NCI-H187 treated with DMSO at 0.1 percent for 48 hours (cell line): ENCODE measurements at places on chromosomes 7 and 10.

- no peak for DNase-seq
These were observed 4.0 kb upstream of the PLXNA4 start for GRCh38 chr7:132580277-132580676.

- DNase-seq: no peak
These were observed 17.3 kb downstream of the MLXIPL start for GRCh38 chr7:73606801-73607691.

GRCh38 chr7:111560773-111561653 is 1.3 kb downstream of the IMMP2L start:
- no peak for DNase-seq

GRCh38 chr7:80950550-80950967 is 31.7 kb upstream of the SEMA3C start:
- no peak for DNase-seq

- DNase-seq: no peak
These were observed 194.6 kb downstream of the MLLT10 start for GRCh38 chr10:21728618-21729017.

- DNase-seq: no peak
These were observed 29.9 kb downstream of the POLL start for GRCh38 chr10:101558204-101558603.

DNA sequence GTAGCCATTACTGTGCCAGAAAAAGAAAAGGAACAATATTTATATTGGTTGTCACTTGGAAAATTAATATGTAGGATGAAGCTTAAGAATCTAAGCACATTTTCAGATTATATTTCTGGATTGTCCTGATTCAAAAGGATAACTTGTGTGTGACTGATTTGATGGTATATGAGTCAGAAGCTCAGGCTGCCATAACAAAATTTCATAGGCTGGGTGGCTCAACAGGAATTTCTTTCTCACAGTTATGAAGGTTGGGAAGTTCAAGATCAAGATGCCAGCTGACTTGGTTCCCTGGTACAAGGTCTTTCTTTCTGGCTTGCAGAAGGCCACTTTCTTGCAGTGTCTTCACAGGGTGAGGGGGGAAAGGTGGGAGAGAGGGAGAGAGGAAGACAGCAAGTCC is 108.5 kb downstream of the ST7 start:
- DNase-seq: no peak

GRCh38 chr10:58266003-58266825 is 1.5 kb downstream of the IPMK start:
- DNase-seq: no peak

DNA sequence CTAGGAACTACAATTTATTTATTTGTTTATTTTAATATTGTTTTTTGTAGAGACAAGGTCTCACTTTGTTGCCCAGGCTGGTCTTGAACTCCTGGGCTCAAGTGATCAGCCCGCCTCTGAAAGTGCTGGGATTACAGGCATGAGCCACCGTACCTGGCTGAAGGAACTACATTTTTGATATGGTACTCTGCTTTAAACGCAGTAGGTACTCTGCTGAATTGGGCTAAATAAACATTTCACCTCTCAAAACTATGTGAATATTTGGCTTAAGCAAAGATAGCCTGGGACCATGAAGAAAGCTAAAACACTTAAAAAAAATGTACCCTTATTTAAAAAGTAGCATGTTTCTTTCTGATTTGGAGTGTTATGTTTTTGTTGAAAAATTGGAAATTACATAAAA is 138.2 kb downstream of the ADK start:
- no peak for DNase-seq

GRCh38 chr7:92872701-92873100 is 36.3 kb upstream of the CDK6 start:
- no peak for DNase-seq

- DNase-seq: no peak
These were observed 44.0 kb downstream of the CCDC7 start for GRCh38 chr10:32489901-32490300.

DNA sequence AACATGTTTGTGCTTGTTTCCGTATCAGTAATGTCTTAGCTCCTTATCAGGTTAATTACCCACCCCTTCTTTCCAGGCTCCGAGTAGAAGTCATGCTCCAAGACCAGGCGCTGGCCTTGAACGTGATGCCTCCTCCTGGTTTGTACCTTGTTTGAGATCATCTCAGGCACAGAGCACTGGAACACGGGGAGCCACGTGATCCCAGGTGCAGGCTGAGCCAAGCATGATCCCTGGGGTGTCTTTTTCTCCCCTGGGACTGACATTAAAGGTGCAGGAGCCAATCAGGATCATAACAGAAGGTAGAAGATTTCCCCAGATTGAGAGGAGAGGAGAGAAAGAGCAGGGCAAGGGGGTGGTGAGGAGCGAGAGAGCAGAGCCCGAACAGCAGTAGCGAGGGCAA is 626.1 kb upstream of the GALNT17 start:
- no peak for DNase-seq

DNA sequence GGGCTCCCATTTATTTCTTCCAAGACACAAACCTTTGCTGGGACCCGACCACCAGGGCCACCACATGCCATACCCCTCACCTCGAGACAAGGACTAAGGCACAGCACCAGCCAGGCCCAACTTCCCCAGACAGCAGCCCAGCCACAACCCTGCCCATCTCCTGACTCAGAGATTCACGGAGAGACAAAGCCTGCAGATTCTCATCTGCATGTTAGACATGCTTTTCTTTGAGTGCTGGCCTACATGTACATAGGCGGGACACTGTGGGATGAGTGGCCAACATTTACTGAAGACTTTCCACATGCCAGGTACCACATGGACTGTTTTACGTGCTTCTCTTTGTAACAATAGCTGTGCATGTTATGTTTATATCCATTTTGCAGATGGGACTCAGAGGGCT is 221.3 kb upstream of the ZMIZ1 start:
- no peak for DNase-seq

DNA sequence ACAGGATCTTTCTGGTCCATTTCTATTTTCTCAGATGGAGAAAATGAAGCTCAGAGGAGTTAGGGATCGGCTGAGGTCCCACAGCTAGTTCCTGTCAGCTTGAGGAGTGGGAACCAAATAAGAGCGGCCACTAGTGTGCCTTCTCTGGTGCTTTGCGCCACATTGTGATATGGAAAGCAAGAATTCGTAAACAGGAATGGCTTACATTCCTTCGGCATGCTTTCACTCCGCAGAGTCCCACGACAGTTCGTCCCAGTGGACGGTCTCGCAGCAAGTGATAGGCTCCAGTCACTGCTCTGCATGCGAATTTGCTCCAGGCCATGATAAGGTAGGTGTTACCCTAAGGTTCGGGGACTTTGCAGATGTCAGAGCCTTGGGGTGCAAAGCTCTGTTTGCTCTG is 41.5 kb upstream of the PTF1A start:
- no peak for DNase-seq

- no peak for DNase-seq
These were observed 28.4 kb downstream of the RBM20 start for GRCh38 chr10:110672580-110672919.

DNA sequence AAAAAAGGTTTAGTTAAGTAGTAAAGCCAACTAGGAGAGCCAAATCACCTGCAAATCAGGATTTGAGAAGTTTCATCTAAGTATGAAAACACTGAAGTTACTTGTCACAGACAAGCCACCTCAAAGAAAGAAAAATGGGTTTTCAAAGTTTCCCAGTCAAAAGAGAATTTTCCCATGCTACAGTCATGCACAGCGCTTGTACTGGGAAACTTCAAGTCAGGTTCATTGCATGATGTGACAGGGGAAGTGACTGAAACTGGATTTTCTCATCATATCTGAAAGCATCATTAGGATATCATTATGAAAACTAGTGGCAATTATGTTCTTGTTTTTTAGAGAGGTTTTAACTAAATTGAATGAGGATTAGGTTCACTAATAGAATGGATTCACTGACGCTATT is 167.0 kb downstream of the SGMS1 start:
- DNase-seq: no peak

GRCh38 chr10:113554214-113554613 is 1.4 kb downstream of the HABP2 start:
- no peak for DNase-seq

- DNase-seq: no peak
These were observed 80.1 kb upstream of the ADO start for GRCh38 chr10:62724465-62724864.

GRCh38 chr7:52936750-52937149 is 98.7 kb upstream of the POM121L12 start:
- no peak for DNase-seq

- no peak for DNase-seq
These were observed 16.8 kb downstream of the NOBOX start for GRCh38 chr7:144386741-144387140.

GRCh38 chr7:18210377-18210776 is 182.7 kb upstream of the PRPS1L1 start:
- DNase-seq: no peak

- no peak for DNase-seq
These were observed 16.6 kb downstream of the C7orf33 start for GRCh38 chr7:148607151-148607661.
